ENCODE measurements at places on chromosomes 1 and 21.

DNA sequence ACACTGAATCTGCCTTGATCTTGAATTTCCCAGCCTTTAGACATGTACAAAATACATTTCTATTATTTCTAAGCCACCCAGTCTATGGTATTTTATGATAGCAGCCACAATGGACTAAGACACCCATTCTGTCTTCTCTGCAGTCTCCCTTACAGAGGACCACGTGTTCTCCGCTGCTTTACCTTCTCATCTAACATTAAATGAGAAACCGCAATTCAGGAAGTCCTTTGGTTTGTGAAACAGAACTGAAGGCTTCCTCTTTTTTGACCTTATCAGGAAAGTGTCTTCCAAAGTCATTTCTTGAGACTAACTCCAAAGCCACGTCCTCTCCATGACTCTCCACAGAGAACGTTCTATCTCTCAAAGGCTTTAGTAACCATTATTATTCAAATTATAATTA is 560.1 kb downstream of the OMA1 start:
- DNase-seq = no peak

GRCh38 chr1:197954718-197955418 is 37.7 kb downstream of the LHX9 start:
- no peak for DNase-seq

- DNase-seq = no peak
Measured at GRCh38 chr1:14094611-14095400, 394.8 kb downstream of the PRDM2 start.

DNA sequence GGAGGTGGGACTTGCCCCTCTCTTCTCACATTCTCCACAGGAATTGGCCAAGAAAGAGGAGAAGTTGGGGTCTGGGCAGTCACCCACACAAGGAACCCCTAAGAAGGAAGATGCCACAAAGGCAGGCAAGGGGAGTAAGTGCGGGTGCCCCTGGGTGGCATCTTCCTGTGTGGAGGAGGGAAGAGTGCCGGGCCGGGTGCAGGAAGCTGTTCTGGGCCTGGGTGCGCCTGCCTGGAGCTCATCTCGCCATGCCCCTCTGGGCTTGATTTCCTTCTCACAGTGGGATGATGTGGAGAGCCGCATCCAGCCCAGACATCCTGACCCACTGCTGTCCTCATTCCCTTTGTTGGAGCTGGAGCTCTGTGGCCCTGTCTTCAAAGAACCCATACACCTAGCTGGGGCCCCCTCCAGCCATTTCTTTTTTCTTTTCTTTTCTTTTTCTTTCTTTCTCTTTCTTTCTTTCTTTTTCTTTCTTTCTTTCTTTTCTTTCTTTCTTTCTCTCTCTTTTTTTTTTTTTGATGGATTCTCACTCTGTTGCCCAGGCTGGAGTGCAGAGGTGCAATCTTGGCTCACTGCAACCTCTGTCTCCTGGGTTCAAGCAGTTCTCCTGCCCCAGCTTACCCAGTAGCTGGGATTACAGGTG is 9.3 kb downstream of the LRRC71 start:
- no peak for DNase-seq

DNA sequence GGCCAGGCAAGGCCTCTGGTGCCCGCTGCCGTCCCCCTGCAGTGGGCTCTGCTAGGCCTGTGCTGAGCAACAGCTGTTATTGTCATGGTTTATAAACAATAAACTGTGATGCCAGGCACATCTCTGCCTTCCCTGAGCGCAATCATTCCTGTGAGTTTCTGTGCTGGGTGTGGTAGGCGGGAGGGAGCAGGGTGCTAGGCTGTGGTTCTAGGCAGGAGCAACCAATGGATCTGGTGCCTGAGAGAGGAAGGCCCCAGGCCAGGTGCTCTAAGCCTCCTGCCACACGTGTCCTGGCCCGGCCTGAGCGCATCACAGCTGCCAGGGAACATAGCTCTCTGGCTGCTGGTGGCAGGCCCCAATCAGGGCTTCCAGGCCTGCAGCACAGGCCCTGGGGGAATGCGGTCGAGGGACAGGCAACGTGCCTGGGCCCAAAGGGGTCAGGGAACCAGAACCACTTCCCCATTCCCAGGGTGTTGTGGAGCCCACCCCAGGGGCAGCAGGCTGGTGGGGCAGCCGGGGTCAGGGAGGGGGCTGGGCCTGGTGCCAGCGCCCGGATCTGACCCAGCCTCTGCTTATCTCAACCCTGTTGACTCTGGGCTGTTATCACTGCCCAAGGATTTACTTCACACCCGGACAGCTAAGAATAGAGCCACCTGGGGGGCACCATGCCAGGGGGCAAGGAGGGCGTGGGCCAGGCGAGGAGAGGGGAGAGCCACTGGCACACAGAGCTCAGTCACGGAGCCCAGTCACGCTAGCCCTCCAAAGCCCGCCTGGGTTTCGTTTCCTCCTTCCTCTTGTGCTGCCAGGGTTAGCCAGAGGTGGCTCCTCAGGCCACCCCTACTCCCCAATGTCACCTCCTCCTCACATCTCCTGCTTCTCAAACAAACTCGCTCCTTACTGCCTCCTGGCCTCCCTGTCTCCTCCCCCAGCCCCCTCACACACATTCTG is 11.5 kb downstream of the TRIM46 start:
- no peak for DNase-seq

DNA sequence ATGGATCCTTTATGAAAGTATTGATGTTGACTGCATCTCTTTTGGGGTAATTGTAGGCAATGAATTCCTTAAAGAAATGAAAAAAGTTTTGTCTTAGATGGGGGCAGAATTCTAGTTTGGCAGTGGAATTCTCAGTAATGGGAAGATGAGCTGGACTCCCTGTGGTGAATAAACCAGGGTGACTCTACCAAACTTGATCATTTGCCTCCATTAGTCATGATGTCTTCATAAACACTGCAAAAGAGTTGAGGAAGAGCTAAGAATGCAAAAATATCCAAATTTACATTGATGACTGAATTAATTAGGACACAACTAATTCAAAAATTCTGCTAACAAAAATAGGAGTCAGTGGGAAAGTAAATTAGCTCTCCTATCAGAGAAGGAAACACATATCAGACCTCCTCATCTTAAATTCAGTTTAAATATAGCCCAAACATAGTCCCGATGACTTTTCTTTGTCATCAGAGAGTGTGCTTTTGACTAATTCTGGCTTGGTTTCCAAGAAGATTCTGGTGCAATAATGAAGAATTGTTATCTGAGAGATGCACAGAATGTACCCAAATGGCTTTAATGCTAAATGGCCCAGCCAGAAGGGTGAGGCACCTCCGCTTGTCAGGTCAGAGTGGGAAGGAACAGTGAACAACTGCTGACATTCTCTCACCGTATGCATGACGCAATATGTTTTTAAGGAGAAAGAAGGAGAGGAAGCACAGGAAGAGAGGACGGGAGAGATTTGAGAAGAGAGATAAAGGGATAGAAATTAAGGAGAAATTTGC is 525.1 kb downstream of the LMO4 start:
- DNase-seq = no peak

DNA sequence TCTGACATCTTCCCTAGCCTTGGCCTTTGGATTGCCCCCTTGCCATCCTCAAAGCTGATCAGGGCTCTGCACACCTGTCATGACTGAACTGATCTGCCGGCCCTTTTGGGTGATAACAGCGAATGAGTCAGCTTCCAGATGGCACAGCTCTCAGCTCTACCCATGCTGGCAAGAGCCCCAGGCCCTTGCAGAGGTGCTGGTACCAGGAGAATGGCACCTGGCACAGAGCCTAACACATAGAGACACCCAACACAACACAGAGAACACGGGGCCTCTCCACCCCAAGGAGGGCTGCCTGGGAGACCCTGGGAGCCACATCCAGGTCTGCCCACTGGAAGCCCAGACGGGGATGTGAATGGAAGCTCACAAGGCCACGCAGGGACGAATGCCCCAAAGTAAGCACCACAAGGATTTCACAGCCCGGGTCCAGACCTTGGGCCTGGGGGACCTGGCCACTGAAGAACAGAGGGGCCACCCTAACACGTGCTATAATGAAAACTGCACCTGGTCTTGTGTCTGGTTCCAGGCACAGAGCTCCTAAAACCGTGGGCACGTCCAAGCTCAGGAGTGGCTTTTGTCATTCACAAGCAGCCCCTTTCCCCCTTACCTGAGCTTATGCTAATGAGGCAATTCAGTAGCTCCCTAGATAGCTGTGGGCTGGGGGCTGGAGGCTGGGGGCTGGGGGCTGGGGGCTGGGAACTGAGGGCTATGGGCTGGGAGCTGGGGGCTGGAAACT is 160.5 kb downstream of the NPHP4 start:
- no peak for DNase-seq

GRCh38 chr21:45370575-45370974 is 34.4 kb upstream of the COL18A1 start:
- DNase-seq = no peak

GRCh38 chr1:212460376-212460775 is 27.7 kb downstream of the NENF start:
- no peak for DNase-seq
